ENCODE measurements at places on chromosomes 5 and 9.

GRCh38 chr5:10577371-10578292 lies 13.8 kb downstream of the ANKRD33B start:
- DNase-seq: no peak

- peak; percentile 22 for DNase-seq
Observed at GRCh38 chr5:59506285-59506877, 387.1 kb downstream of the PDE4D start.

DNA sequence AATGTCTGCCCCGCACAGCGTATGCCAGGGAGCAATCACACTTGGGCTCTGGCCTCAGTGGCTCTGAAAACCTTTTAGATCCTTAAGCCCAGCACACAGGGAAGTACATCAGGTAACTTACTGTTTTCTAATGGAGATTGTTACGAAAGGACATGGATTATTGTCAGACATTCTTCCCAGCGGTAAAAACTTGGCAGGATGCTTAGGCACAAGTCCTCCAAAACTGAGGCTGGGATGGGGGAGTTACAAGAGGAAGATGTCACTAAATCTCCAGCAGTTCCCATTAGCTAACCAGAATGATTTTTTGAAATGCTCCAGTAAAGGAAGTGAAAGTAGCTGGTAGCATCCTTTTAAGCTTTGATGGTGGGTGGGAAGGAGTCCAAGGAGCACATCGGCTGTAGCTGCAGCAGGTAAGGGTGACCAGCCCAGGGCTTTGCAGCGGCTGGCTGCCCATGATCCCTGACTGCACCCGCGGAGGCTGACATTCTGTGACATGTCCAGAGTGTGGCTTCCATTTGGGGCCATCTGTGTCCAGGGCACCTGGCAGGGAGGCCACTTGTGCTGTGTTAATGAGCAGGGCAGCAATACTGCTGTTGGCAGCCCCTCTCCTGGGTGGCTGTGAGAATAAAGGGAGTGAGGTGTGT lies 165.8 kb downstream of the GADD45G start:
- DNase-seq: peak; percentile 87

DNA sequence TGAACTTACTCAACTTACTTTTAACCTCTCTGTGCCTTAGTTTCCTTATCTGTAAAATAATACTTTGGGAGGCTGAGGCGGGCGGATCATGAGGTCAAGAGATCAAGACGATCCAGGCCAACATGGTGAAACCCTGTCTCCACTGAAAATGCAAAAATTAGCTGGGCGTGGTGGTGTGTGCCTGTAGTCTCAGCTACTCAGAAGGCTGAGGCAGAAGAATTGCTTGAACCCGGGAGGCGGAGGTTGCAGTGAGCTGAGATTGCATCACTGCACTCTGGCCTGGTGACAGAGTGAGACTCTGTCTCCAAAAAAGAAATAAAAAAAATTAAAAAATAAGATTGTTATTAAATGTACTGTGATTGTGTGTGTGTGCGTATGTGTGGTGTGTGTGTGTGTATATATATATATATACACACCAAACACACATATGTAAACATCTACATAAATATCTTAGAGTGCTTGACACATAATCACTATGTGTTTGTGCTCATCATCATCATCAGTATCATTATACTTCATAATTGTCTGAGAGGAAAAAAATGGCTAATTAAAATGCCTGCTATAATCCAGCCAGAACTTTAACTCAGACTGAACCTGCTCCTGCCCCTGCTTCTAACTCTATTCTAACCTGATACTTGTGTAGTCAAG lies 312.8 kb downstream of the FER start:
- no peak for DNase-seq

- no peak for DNase-seq
Observed at GRCh38 chr9:138038244-138038671, 160.7 kb downstream of the CACNA1B start.

GRCh38 chr9:4507306-4508130 lies 17.2 kb downstream of the SLC1A1 start:
- no peak for DNase-seq

- DNase-seq: no peak
Observed at GRCh38 chr5:2511706-2512105, 239.8 kb downstream of the IRX2 start.
